ENCODE measurements at places on chromosomes 1 and 21.
A peak's percentile ranks its signal among the peaks of the same experiment; 100 is the strongest.

DNA sequence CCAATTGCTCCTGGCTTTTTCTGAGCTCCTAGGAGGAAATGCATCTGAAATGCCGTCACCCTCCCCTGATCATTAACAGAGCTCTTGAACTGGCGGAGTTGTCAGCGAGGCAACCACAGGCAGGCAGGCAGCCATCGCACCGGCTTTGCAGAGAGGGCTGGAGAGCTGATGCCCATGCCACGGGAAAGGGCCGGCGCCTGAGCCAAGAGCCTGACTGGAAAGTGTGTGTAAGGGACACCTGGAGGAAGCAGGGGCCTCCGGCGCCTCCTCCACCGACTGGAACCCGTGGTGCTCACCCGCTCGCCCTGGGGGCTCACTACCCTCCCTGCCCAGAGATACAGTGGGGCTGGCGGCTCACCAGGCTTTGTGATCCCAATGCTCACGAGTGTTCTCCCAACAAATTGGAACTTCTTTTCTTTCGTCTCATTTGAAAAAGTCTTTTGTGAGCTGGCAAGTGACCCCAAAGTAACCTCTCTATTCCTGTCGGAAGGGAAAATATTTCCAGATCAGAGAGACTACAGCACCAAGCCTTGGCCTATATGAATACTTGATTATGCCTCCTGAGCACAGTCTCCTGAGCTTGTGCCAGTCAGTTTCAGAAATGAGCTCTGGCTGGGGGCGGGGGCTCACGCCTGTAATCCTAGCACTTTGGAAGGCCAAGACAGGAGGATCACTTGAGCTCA is 97.7 kb upstream of the SLC25A33 start:
- DNase-seq = no peak

GRCh38 chr1:47608296-47608875 is 170.5 kb downstream of the FOXD2 start:
- no peak for DNase-seq

- DNase-seq = peak; percentile 26
Observed at GRCh38 chr1:157472056-157472701, 80.1 kb downstream of the FCRL5 start.

GRCh38 chr1:4301007-4301406 is 353.4 kb upstream of the AJAP1 start:
- no peak for DNase-seq

DNA sequence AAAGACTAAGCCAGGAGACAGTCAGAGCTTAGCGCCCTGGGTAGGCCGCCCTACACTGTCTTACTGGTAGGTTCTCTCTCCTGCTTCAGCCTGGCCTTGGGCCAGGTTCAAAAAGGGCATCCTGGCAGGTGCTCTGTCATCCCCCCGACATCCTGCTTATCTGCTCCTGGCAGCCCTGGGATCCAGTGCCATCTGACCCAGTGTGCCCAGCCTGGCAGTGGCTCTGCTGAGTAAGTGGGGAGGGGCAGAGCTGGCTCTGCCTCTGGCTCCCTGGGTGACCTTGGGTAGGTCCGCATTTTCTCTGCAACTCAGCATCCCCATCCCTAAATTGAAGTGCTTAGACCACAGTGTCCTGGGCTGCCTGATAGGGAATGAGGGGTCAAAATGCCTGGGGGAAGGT is 549.9 kb downstream of the PTPRU start:
- DNase-seq = no peak

- DNase-seq = no peak
Observed at GRCh38 chr1:160083968-160084770, 2.8 kb downstream of the KCNJ9 start.

DNA sequence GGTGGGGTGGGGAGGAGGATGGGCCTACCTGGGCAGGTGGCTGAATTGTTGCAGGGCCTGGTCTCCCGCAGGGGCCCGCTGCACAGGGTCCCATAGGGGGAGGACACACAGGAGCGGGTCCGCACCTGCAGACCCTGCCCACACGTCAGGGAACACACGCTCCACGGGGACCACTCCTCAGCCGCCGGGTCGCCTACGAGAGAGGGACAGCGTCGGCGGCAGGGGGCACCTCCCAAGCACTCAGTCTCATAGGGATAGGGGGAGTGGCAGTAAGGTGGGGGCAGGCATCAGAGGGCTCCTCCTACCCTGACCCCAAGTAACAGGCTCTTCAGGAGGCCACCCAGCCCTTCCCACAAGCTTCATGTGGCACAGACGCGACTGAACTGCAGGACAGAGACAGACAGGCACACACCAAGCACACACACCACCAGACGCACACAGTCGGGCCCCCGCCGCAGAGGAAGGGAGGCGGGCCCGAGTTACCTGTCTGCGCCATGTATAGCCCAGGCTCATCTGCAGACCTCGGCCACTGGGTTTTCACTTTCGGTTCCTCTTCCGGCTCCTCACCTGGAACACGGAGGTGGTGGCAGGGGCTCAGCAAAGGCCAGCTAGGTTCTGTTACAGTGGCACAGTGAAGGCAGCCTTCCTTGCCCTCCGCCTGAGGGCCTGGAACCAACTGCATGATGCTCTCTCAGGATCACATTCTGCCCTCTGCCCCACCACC is 19.8 kb downstream of the ADGRB2 start:
- no peak for DNase-seq

DNA sequence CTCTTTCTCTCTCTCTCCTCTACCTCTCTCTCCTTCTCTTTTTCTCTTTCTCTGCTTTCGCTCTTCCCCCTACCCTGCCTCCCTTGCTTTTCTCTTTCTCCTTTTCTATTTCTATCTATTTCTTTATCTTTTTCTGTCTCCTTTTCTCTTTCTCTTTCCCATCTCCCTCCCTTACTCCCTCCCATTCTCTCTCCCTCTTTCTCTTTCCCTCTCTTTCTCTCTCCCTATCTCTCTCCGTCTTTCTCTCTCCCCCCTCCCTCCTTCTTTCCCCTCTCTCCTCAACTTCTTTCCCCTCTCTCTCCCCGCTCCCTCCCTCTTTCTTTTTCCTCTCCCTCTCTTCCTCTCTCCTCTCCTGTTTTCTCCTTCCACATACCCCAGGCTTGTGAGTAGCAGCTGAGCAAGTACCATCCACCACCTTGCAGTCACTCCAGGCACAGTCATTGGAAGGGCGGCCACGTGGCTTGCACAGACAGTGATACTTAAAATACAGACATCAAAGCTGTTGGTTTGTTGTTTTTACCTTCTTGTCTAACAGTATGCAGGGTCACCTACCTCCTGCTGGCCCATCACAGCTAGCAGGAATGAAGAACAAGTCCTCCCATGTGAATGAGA is 209.1 kb upstream of the COA6 start:
- no peak for DNase-seq

- no peak for DNase-seq
Observed at GRCh38 chr21:33951276-33952178, 35.9 kb upstream of the ATP5PO start.

DNA sequence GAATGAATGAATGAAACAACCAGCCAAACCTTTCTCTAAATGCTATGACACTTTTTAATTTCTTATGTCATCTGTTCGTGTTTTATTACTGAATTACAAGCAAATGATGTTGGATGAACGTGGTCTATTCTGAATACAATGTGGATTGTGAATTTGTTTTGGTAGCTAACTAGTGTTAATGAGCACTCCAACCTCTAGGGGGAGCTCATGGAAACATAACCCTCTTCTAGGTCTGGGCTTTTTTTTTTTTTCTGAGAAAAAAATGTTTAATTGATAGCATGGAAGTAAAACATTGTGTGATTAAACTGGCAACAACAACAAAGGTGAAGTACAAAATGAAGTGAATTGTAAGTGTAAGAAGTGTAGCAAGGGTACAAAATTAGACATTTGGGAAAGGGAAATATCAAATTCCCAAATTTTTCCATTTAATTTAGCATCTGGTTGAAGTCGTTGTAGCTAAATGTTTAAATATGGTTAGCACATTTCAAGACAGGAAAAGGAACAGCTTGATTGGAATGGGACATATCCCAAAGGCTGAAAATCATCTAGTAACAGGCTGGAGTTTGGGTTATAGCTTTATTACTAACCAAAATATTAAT is 42.6 kb upstream of the PTGS2 start:
- DNase-seq = peak; percentile 34

DNA sequence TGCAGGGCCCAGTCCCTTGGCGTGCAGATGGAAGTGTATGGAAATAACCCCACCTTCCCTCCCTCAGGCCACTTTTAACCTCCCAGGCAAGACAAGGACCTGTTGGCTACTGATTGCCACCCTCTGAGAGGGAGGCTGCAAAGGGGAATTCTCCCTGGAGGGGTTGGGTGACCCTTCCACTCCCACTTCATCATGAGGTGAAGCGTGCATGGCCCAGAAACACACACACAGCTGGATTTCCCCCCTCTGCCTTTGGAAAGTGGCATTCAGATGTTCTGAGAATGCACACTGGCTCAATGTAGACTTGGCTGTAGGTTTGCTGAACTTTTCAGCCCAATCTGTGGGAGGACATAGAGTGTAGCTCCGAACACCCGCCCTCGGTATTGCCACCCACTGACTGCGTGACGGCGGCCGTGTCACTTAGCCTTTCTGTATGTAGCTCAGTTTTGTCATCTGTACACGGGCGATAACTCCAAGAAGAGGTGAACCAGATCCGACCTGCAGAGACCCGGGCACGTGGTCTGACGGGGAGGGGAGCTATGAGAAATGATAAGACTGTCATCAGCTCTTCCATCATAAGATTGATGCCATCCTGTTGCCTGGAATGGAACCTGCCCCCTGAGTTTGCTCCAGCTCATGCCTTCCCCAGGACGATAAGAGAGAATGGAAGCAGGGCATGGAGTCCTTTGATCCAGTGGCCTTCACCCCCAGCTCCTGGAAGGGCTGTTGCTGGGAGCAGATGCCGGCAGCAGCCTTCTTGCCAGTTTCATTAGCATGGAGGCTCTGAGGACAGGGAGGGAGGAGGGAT is 19.3 kb downstream of the MIIP start:
- DNase-seq = no peak

- no peak for DNase-seq
Observed at GRCh38 chr1:27025718-27026117, 13.1 kb upstream of the TENT5B start.

- DNase-seq = no peak
Observed at GRCh38 chr1:97761637-97762036, 159.2 kb downstream of the DPYD start.

DNA sequence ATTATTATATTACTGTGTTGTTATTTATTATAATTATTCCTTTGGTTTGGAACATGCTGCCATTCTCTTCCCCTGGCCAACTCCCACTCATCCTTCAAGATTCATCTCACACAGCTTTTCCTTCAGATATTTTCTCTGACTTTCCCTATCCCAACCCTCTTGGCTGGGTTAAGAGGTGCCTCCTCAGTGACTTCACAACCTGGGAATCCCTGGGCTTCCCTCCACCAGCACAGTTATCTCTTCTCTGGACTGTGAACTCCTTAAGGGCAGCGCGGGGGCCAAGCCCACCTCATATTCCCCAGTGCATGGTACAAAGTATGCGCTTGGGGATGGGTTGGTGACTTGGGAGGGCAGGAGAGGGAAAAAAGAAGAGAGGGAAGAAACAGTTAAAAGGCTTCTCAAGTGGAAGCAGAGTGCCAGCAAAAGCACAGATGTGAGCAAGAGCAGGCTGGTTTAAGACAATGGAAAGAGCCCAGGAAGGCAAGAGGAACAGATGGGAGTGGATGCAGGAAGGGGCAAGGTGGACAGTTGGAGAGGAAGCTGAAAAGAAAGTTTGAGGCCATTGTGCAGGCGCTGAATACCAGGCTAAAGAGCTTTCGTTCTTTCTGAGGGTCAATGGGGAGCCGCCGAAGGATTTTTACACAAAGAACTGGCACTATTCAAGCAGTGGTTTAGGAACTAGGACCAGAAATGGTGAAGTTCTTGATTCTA is 132.3 kb downstream of the BEND5 start:
- DNase-seq = no peak

GRCh38 chr1:234823191-234824176 is 213.5 kb upstream of the IRF2BP2 start:
- peak; percentile 88 for DNase-seq

DNA sequence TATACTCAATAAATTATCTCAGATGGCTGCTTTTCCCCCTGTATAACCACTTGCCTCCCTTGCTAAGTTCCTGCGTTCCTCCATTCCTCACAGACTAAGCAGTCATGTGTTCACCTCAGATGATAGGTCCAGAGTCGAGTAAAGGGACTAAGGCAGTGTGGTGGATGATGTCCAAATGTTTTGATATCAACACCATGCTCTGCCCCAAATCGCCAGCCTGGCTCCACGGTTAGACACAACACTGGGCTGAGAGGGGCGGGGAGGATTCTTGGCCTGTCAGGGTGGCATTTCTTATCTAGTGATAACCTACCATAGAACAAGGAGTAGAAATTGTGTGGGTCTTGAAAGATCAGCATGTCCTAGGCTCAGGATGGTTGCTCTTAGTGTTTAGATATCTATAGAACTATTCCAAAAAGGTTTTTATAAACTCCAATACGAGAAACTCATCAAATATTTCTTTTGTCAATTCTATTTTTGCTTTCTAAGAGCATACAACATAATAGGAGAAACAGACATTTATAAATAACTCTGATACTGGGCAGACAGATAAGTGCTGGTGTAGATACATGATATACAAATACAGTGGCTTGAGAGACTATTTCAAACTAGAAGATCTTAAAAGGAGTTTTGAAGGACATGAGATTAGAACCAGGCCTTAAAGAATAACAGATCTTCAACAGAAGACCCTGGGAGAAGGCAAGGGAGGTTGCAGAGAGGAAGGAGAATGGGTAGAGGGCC is 21.5 kb downstream of the GJA5 start:
- no peak for DNase-seq

GRCh38 chr1:159957824-159958268 is 3.8 kb upstream of the SLAMF9 start:
- no peak for DNase-seq

GRCh38 chr1:153422450-153423068 is 6.2 kb downstream of the S100A7A start:
- peak; percentile 72 for DNase-seq

- no peak for DNase-seq
Observed at GRCh38 chr1:40890771-40891170, 28.6 kb upstream of the CITED4 start.

- DNase-seq = no peak
Observed at GRCh38 chr1:21539933-21540332, 30.7 kb downstream of the ALPL start.

- peak; percentile 49 for DNase-seq
Observed at GRCh38 chr1:53639251-53639763, 99.7 kb downstream of the GLIS1 start.

Data from LoVo (cell line).